ENCODE measurements at places on chromosomes 7 and 10. TPM values are rescaled to one million over a fixed set of nuclear protein-coding genes. Genes with fewer than 3 reads are reported as not detected.

DNA sequence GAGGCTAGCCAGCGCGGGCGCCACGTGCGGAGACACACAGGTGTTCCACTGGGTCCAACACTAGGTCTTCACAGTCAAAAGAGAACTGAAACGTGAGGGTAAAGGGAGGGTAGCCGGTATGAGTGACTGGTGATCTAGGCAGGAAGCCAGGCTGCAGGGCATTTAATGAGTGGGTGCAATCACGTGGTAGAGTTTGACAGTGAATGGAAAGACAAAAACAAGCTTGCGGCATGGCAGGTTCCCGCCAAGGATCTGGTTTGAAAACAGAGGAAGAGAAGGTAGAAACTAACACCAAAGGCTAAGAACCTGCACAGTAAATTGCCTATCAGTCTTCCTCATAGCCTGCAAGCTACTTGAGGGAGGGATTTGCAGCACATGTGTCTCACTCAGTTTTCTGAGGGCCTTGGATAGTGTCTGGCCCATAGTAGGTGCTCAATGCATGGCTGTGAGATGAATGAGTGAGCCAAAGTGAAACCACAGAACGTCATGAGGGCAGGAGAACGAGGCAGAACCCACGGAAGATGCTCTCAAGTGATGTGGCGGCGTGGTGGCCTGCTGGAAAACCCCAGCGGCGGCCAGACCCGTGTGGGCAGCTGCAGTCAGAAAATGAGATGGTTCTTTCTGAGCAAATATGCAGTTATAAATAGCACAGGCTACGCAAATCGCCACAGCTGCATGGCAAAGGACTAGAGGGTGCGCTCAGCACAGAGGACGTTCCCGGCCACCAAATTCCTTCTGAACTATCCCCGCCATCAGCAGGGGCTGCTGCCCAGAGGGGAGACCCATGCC, 183.6 kb upstream of the NFE2L3 start:
- no peak for DNase-seq
- no peak overlapping the region for H3K4me3 ChIP-seq
- no peaks in the 10 kb centered on the region for H3K36me3 ChIP-seq

Gene GIMAP4
- total RNA-seq = 23.7 TPM

GRCh38 chr10:86362129-86362527, 4.5 kb downstream of the GRID1 start:
- H3K4me3 ChIP-seq = no peak overlapping the region
- DNase-seq = no peak
- peaks cover 34% of the 10 kb centered on the region for H3K4me1 ChIP-seq
- no peak overlapping the region for H3K27ac ChIP-seq
- H3K27me3 ChIP-seq = peaks cover 11% of the 10 kb centered on the region
- H3K36me3 ChIP-seq = no peaks in the 10 kb centered on the region

DNA sequence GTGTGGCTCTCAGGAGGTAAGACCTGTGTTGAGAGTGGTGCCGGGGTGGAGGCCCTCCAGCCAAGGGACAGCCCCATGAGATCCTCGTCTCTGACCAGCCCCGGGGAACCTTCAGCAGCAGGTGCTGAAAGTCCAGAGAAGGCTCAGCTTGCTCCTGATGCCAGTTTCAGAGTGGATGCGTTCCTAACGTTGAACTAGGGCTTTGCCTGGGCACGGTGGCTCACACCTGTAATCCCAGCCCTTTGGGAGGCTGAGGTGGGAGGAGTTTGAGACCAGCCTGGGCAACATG, 45.7 kb downstream of the BAIAP2L1 start:
- H3K4me3 ChIP-seq = no peak overlapping the region
- no peaks in the 10 kb centered on the region for H3K27me3 ChIP-seq
- peaks cover 65% of the 10 kb centered on the region for H3K4me1 ChIP-seq
- H3K36me3 ChIP-seq = no peaks in the 10 kb centered on the region

DNA sequence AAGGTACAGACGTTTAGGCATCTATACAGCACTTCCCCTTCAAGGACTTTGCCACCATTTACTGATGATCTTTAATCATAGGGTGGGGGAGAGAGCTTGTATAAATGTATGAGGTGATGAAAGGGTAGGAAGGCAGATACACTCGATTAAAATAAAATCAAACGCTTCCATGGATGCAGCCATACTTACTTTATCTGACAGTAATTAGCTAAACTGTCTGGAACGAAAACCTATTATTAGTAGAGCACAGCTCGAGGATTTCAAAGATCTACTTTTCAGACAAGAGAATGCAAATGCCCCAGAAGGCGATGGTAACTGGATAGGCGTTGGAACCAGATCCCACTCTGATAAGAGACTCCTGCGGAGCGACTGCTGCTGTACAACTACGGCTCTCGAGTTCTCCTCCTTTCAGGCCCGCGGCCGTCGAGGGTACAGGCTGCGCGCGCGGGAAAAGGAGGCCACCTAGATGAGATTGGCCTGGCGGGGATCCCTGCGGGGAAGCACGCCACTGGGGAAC, 3.1 kb upstream of the NKX2-3 start:
- H3K4me3 ChIP-seq = no peak overlapping the region
- H3K36me3 ChIP-seq = no peaks in the 10 kb centered on the region
- H3K4me1 ChIP-seq = peaks cover 13% of the 10 kb centered on the region
